Esophagus squamous epithelium (tissue), 5 donors: ENCODE measurements at places on chromosomes 4 and X.

DNA sequence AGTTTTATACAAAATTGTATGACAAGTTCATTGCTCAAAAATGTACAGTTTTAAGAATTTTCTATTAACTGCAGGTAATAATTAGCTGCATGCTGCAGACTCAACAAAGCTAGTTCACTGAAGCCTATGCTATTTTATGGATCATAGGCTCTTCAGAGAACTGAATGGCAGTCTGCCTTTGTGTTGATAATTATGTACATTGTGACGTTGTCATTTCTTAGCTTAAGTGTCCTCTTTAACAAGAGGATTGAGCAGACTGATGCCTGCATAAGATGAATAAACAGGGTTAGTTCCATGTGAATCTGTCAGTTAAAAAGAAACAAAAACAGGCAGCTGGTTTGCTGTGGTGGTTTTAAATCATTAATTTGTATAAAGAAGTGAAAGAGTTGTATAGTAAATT, 131.0 kb downstream of the TET2 start:
- no peak for DNase-seq

DNA sequence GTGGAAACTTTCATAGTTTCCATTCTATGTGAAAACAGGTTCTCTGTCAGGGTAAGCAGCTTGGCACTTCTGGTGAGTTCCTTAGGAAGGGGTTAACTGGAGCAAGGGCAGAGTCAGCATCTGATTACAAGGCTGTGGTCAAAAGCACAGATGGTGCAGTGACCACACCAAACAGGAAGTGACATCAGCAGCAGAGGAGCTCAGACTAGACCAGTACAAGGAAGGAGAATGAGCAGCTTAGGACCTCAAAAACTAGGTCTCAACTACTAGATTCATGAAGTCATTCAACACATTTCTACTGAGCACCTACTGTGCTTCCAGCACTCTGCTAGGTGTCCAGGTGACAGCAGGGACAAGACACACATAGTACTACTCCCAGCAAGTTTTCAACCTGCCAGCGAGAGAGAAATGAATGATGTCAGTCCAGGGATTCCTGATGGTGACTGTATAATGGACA, 130.2 kb downstream of the AMELX start:
- no peak for DNase-seq

DNA sequence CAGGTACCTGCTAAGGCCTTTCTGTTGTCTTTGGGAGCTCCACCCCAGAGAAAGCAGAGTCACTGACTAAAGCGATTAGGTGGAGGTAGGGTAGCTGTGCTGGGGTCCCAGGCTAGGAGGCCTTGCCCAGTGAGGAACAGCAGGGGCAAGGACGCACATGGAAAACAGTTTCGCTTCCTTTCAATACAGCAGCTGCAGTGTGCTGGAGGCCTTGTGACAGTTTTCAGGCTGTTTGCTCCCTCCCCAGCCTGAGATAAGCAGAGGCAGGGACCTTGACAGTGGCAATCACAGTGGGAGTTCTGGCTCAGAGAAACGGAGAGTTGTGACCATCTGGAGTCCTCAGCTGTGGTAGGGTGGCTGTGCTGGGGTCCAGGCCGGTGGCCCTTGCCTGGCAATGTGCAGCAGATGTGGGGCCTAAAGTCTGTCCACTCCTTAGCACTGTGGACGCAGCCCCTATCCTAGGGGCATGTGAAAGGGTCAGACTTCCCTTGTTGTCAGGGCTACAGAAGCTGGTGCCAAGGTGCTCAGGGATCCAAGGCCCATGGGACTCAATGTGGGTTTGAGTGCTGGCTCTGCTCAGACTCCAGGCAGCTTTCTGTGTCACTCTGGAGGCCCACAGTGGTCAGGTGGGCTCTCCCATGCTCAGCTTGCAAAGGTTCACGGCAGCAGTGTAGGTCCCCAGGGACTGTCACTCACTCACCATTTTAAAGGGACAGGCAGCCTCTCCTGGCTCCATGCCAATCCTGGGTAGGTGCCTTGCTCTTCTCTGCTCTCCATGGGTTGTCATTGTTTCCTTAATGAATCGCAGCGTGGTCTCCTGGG, 534.9 kb upstream of the FMR1 start:
- no peak for DNase-seq

GRCh38 chr4:77306496-77306895, 149.5 kb downstream of the CCNG2 start:
- no peak for DNase-seq

DNA sequence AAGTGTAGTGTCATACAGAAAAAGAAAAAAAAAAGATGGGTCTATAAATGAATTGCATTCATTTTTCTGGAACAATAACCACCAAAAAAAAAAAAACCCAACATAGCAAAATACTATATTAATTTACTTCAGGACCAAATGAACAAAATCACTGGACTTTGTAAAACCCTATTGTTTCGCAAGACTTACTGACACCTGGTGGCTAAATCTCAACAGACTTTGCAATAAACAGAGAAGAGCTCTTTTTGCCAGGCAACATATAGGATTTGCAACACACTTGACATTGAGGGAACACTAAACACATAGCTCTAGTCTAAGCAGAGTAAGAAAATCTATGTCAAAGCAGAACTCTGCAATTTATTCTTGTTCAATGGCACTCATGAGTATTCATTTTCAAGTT, 990.2 kb downstream of the STPG2 start:
- DNase-seq, result no peak

DNA sequence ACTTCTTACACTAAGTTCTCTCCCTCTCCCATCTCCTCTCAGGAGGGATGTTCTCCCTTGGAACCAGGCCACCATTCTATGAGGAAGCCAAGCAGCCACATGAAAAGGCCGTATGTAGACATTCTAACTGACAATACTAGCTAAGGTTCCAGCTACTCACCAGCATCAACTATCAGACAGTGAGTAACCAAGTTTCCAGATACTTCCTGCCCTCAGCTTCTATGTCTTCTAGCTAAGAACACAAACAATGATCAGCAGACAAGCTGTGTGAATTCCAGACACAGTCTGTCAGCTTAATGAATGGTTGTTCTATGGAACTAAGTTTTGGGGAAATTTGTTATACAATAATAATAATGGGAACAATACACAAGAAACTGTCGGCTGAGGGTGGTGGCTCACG, 50.8 kb downstream of the SMIM14 start:
- DNase-seq, result no peak

GRCh38 chrX:78659955-78660354, 827 bp upstream of the RTL3 start:
- no peak for DNase-seq

GRCh38 chrX:44913656-44914531, 40.9 kb downstream of the KDM6A start:
- no peak for DNase-seq

GRCh38 chrX:10479508-10479907, 140.9 kb downstream of the MID1 start:
- DNase-seq, result no peak

DNA sequence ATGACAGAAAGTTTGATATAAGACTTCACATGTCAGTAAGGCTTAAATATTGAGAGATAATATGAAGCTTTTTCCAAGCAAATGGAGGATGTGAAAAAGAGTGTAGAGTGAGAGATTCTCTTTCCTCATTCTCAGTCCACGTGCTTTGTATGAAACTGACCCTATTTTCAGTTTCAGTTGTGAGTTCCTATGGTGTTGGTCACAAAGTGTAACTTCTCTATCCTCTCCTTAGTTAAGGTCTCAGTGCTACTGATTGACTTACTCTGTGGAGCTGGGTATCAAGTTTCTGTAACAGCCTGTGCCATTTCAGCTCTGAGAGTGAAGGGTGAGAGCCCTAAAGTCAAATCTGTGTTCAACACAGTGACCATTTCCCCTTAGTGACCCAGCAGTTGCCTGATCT, 277.2 kb downstream of the EPHA5 start:
- no peak for DNase-seq

- DNase-seq, result no peak
Measured at GRCh38 chr4:121098266-121098665, 25.9 kb upstream of the NDNF start.

DNA sequence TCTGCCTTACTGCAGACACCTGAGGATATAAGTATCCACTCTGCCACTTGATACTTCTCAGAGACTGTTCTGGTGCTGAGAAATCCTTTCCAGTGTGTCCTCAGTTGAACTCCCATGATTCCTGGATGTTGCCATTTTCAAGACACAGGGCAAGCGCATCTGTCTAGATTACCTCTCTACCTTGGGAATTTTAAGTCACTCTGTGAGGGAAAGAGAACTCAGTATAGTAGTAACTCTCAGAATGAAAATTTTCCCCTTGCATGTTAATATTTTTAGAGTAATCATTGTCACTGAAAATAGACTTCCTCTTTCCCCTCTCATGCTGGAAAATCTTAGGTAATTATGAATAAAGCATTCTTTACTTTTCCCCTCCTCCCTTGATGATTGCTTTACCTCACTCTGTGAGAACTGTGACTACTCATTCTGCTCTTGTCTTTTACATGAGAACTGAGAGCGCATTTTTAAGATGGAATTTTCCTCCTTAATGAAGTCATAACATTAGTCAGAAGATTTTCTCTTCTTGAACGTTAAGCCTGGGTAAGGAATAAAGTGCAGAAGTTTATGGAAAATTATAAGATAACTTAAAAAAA, 45.0 kb downstream of the TET2 start:
- no peak for DNase-seq

GRCh38 chr4:86837691-86838503, 11.3 kb downstream of the SLC10A6 start:
- no peak for DNase-seq

- no peak for DNase-seq
Measured at GRCh38 chr4:145176641-145177432, 3.6 kb downstream of the OTUD4 start.

GRCh38 chr4:158121161-158121579, 51.7 kb downstream of the GASK1B start:
- DNase-seq, result no peak

DNA sequence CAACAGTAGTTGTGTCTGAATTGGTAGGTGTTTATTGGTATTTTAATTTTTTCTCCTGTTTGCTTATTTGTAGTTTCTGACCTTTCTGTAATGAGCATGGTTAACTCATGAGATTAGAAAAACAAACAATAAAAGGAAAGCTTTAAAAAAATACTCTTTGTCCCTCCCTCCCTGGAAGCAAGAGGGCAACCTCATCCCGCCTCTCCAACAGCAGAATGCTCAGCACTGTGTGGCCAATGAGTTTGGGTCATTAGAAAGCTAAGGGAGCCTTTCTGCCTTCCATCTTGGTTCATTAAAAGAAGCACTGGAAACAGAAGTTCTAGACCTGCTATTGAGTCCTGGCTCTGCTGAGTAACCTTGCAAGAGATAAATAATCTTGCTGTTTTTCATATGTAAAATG, 33.9 kb downstream of the TRPC5 start:
- no peak for DNase-seq
